Muscle of leg (tissue), 16 donors: ENCODE measurements at places on chromosomes 2 and 18. TPM values are rescaled to one million over a fixed set of nuclear protein-coding genes. Genes with fewer than 3 reads are reported as not detected.

PROC gene
- 0.04 TPM for total RNA-seq

DNA sequence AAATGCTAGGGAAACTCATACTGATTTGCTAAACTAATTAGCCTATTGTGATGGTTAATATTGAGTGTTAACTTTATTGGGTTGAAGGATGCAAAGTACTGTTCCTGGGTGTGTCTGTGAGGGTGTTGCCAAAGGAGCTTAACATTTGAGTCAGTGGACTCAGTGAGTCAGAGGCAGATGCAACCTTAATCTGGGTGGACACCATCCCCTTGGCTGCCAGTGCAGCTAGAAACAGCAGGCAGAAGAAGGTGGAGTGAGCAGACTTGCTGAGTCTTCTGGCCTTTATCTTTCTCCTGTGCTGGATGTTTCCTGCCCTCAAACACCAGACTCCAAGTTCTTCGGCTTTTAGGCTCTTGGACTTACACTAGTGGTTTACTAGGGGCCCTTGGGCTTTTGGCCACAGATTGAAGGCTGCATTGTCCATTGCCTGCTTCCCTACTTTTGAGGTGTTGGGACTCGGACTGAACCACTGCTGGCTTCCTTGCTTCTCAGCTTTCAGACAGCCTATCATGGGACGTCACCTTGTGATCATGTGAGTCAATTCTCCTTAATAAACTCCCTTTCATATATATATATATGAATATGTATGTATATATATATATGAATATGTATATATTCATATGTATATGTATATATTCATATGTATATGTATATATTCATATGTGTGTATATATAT, 69.7 kb downstream of the RPRM start:
- H3K27me3 ChIP-seq = no peaks in the 10 kb centered on the region
- no peak overlapping the region for H3K27ac ChIP-seq
- no peaks in the 10 kb centered on the region for H3K4me1 ChIP-seq
- H3K36me3 ChIP-seq = no peaks in the 10 kb centered on the region
- no peak overlapping the region for H3K4me3 ChIP-seq

GRCh38 chr2:22076454-22076853, 952.7 kb downstream of the TDRD15 start:
- no peak overlapping the region for H3K27ac ChIP-seq
- H3K36me3 ChIP-seq = no peaks in the 10 kb centered on the region
- no peak overlapping the region for H3K4me3 ChIP-seq

GRCh38 chr18:34495506-34495905, 214.6 kb upstream of the DTNA start:
- H3K27me3 ChIP-seq = peaks cover 11% of the 10 kb centered on the region
- H3K4me3 ChIP-seq = no peak overlapping the region
- H3K4me1 ChIP-seq = no peaks in the 10 kb centered on the region
- no peaks in the 10 kb centered on the region for H3K36me3 ChIP-seq
- DNase-seq = peak; percentile 14

DNA sequence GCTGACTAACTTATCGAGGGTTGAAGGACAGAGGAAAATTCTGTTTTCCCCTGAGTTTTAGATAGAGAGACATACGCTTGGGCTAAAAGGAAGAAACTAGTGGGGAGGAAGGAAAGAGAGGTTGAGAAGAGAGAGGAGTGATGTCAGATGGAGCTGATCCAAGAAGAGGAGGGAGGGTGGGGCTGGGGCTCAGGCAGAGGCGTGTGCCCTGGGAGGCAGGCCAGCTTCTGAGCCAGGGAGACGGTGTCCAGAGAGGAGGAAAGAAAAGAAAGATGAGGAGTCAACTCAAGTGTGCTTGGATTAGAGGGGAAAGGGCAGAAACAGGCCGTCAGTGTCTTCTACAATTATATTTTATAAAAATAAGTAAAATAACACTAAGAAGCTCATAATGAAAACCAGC, 56.2 kb downstream of the EMILIN2 start:
- H3K27me3 ChIP-seq = peaks cover 9% of the 10 kb centered on the region
- peak; percentile 96 for DNase-seq
- peak overlapping the region; percentile 93 for H3K27ac ChIP-seq
- peaks cover 55% of the 10 kb centered on the region for H3K4me1 ChIP-seq
- H3K36me3 ChIP-seq = no peaks in the 10 kb centered on the region

DNA sequence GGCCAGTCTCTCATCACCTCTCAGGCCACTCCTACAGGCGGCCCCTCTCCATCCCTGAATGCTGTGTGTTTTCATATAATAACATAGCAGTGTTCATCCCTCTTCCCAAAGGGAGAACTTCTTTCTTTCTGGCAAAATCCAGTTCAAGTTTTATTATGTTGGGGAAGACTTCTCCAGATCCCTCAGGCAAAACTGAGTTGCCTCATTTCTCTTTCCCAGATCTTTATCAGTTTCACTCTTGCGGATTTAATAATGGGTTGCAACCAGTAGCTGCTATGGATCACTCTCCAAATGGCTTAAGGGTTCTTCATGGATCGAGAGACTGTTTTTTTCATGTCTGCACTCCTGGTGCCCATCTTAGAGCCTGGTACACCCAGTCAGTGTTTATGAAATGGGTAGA, 129.9 kb downstream of the FHOD3 start:
- no peak overlapping the region for H3K4me3 ChIP-seq
- no peaks in the 10 kb centered on the region for H3K27me3 ChIP-seq
- H3K4me1 ChIP-seq = peaks cover 8% of the 10 kb centered on the region
- no peak overlapping the region for H3K27ac ChIP-seq

DNA sequence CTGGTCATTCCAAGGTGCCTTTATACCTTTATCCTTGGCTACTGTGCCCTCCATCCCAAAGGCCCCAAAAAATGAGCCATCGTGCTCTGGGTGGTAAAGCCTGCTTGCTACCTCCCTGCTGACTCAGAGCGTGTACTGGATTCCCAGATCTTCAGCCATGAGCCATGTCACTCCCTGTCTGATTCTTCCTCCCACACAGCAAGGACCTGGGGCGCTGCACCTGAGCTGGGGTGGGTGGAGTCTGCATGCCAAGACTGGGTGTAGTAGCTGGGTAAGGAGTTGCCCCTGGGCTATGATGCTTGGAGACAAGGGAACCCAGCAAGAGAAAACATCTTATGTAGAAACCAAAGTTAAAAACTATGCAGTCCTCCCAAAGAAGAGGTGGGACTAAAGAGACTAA, 37.2 kb upstream of the APCDD1 start:
- peaks cover 2% of the 10 kb centered on the region for H3K27me3 ChIP-seq
- no peak overlapping the region for H3K4me3 ChIP-seq
- H3K36me3 ChIP-seq = no peaks in the 10 kb centered on the region
- H3K27ac ChIP-seq = no peak overlapping the region
- DNase-seq = no peak
